ENCODE measurements at places on chromosomes 5 and 9. TPM values are rescaled to one million over a fixed set of nuclear protein-coding genes. Genes with fewer than 3 reads are reported as not detected.

DNA sequence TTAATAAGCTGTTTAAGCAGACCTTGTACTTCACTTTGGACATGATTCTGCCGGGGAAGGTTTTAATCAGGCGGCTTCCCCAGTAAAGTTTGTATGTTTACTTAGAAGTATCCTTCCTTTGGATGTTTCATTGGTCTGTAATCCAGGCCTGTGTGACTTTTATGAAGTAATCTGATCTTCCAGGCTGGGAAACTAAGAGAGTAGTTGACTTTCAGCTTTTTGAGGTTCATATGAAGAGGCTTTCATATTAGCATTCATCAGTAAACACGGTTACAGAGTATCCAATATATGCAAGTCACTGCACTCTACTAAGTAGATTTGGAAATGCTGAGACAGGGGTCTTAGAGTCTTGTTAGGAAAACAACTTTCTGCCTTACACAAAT is 1.1 kb downstream of the DNAJC21 start:
- DNase-seq = no peak

GRCh38 chr5:66222455-66222854 is 78.4 kb downstream of the SREK1 start:
- no peak for DNase-seq

DNA sequence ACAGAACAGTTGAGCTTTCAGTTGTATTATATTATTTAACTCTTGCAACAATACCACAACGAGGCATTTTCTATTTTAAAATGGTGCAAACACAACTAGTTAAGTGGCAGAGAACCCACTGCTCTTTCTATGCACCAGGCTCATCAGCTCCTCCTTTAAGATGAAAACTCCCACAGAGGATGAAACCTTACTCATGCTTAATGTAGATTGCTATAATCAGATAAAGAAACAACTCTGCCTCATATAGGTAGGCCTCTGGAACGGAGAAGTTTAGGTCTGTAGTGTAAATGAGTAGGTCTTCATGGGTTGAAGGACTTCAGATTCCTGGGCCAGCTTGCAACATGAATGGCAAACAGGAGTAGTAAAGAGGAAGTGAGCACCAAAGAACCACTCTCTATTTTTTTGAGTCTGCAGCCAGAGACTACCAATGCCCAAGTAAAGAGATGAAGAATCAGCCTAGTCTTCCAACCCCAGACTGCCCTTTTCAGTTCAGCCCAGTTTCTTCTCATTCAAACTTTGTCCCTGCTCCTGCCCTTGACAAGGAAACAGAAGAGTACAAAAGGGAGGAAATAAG is 33.9 kb downstream of the HACD4 start:
- DNase-seq = no peak

- no peak for DNase-seq
Observed at GRCh38 chr5:80182809-80183580, 72.9 kb downstream of the SERINC5 start.

GRCh38 chr5:72722792-72723452 is 93.5 kb upstream of the TNPO1 start:
- no peak for DNase-seq

DNA sequence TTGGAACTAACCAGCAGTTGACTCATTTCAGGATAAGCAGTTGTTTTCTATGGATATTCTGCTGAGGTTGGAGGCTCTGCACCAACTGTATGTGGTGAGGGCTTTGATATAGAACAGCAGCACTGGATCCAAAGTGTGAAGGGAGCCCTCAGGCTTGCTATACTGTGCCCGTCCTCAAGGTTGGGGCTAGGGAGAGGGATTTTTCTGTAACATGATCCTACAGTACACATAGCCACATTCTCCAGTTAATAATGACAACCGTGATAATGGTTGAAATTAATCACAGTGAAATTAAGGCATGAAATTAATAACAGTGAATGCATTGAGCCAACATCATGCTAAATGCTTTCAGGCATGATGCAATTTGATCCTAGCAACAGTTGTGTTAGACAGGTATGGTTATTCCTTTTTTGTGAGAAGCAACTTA is 36.7 kb downstream of the ARHGAP26 start:
- DNase-seq = no peak

- peak; percentile 58 for DNase-seq
Observed at GRCh38 chr5:6714226-6715041, 1.2 kb downstream of the TENT4A start.

The POLR3G gene
- total RNA-seq = 3.9 TPM

DNA sequence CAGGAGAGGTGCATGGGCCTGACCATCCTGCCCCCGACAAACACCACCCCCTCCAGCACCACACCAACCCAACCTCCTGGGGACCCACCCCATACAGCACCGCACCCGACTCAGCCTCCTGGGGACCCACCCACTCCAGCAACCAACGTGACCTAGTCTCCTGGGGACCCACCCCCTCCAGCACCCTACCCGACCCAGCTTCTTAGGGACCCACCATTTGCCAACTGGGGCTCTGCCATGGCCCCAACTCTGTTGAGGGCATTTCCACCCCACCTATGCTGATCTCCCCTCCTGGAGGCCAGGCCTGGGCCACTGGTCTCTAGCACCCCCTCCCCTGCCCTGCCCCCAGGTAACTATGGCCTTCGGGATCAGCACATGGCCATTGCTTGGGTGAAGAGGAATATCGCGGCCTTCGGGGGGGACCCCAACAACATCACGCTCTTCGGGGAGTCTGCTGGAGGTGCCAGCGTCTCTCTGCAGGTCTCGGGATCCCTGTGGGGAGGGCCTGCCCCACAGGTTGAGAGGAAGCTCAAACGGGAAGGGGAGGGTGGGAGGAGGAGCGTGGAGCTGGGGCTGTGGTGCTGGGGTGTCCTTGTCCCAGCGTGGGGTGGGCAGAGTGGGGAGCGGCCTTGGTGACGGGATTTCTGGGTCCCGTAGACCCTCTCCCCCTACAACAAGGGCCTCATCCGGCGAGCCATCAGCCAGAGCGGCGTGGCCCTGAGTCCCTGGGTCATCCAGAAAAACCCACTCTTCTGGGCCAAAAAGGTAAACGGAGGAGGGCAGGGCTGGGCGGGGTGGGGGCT is 4.6 kb downstream of the CEL start:
- no peak for DNase-seq

The TRIP13 gene
- total RNA-seq = 3.9 TPM

The GPR21 gene
- 3.8 TPM for total RNA-seq
